ENCODE measurements at places on chromosomes 6 and 20.

GRCh38 chr20:14882846-14883245 is 545.4 kb upstream of the FLRT3 start:
- DNase-seq, result no peak

DNA sequence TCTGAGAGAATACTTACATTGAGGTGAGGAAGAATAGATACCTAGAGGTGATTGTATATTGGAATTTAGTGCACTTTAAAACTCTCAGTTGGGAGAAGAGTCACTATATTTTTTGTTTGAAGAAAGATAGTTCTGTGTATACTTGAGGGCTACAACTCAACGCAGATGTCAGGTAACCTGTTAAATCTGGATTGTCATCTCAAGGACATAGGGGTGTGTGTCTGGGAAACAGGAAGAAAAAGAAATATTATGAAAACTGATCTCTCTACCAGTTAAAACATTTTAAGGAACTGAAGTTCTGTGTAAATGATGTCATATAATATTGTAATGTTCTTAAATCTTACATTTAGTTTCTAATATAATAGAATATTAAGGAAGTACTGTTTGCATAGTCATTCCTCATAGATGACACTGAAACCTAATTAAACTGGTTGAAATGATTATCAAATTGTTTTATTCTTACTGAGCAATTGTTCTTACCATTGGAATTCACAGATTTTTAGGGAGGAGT is 86.2 kb downstream of the SMAP1 start:
- DNase-seq, result no peak

GRCh38 chr6:70221715-70222438 is 81.0 kb downstream of the COL9A1 start:
- no peak for DNase-seq

DNA sequence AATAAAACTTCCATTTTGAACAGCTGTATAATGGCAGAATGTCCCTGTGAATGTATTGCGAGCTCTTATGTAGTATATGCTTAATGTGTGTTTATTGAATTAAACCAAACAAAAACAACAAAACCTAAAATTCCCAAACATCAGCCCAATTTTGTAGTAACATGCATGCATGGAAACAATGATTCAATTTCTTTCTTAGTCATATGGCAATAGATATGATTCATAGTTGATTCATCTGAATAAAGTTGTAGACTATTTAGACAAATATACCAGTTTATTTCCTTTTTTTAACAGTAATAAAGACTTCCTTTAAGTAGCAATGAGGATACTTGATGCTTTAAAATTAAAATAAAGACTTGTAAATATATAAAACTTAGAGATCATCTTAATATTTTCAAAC is 670.6 kb downstream of the CD109 start:
- DNase-seq, result no peak

- no peak for DNase-seq
Measured at GRCh38 chr6:121998631-121999030, 400.8 kb upstream of the HSF2 start.

DNA sequence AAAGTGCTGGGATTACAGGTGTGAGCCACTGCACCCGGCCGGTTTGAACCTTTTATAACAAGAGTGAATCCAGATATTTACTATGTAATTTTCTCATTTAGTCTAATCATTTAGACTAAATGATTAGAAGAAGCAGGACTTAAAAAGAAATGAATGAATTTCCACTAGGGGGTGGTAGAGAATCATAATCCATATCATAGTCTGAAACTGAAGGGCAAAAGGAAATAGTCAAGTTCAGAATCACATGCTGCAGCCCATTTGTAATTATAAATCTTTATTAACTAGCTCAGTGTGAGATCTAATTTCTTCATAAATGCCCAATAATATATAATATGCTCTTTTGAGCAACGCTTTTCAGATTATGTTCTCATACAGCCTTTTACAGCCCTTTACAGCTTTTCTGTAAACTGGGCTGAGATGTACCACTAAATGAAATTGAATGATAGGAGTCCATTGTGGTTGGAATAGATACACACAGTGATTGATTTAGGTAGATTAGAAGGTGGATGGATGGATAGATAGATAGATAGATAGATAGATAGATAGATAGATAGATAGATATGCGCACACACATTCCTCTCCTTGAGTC is 31.8 kb downstream of the PSMB9 start:
- peak; percentile 69 for DNase-seq

DNA sequence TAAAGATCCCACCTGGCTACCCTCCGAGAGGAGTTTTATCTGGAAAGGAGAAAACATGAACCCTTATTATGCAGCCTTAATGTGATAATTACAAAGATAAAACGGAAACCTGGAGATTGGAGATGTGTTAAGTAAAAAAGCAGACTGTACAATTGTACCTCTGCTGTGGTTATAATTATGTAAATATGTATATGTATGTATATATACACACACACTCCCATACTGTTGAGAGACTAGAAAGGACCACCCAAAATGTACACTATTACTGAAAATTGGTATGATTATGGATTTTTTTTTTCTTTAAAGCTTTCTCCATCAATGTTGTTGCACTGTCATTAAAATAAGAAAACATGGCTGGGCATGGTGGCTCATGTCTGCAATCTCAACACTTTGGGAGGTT is 72.1 kb upstream of the BCLAF1 start:
- no peak for DNase-seq

DNA sequence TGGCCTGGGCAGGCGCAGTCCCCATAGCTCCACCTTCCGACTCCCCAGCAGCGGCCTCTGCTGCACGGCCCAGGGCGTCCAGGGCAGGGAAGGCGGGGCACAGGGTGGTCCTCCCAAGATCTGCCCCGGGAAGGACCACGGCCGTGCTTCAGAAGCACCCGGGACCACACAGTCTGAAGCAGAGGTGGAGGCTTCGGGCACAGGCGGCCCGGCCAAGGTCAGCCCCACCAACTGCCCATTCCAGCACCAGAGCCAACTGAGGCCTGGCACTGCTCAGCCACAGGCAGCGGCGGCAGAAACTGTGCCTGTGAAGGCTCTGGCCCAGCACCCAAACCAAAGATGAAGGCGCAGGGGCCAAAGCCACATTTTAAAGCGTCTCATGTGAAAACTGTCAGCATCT is 20.6 kb downstream of the KCNQ2 start:
- DNase-seq, result no peak

DNA sequence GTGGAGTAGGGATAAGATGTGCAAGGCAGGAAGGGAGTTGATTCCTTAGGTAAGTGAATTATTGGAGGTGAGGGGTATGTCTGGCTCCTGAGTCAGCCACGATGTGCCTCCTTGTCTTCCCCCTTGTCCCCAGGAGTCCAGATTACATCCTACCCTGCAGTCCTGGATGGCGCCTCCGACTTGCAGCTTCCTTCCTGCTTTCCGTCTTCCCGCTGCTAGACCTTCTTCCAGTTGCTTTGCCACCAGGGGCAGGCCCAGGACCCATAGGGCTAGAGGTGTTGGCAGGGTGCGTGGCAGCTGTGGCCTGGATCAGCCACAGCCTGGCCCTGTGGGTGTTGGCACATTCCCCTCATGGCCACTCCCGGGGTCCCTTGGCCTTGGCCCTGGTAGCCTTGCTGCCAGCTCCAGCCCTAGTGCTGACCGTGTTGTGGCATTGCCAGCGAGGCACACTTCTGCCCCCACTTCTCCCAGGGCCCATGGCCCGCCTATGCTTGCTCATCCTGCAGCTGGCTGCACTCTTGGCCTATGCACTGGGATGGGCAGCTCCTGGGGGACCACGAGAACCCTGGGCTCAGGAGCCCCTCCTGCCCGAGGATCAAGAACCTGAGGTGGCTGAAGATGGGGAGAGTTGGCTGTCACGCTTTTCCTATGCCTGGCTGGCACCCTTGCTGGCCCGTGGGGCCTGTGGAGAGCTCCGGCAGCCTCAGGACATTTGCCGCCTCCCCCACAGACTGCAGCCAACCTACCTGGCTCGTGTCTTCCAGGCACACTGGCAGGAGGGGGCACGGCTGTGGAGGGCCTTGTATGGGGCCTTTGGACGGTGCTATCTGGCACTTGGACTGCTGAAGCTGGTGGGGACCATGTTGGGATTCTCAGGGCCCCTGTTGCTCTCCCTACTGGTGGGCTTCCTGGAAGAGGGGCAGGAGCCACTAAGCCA is 4.9 kb downstream of the ABCC10 start:
- DNase-seq, result no peak

- peak; percentile 91 for DNase-seq
Measured at GRCh38 chr6:158654498-158654897, 4.6 kb downstream of the SYTL3 start.

- no peak for DNase-seq
Measured at GRCh38 chr6:115706324-115706723, 354.4 kb downstream of the FRK start.

GRCh38 chr20:57108742-57109570 is 157.5 kb downstream of the BMP7 start:
- DNase-seq, result no peak

DNA sequence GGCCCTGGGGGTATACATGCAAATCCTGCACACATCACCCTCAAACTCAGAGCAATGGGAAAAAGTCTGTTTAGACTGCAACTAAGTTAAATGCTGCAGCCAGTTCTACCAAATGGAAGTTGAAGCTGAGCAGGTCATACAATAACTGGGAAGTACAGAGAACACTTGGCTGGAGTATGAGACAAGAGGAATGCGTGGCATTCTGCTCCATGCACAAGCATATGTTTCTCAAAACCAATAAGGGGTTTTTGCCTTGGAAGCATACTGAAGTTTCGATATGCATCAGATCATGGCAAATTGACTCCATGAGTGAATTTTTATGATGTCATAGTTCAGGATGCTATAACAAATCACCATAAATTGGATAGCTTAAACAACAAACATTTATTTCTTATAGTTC is 193.8 kb downstream of the COL12A1 start:
- DNase-seq, result peak; percentile 72

- peak; percentile 9 for DNase-seq
Measured at GRCh38 chr6:46985943-46986342, 56.2 kb downstream of the ADGRF1 start.

GRCh38 chr20:9628589-9628988 is 114.2 kb downstream of the LAMP5 start:
- DNase-seq, result no peak

DNA sequence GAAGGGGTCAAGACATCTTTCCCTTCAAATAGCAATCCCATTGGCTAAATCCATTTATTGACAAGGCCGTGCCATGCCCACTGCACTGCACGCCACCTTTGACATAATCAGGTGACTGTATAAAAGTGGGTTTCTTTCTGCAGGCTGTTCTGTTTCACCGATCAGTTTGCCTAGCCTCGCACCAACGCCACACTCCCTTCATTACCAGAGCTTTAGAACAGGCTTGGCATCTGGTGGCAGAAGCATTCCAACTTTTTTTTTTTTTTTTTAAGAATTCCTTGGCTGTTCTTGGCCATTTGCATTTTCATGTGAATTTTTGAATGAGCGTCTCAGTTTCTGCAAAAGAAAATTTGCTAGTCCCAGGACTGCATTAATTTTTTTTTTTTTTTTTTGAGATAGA is 78.1 kb downstream of the PPP1R3G start:
- no peak for DNase-seq

DNA sequence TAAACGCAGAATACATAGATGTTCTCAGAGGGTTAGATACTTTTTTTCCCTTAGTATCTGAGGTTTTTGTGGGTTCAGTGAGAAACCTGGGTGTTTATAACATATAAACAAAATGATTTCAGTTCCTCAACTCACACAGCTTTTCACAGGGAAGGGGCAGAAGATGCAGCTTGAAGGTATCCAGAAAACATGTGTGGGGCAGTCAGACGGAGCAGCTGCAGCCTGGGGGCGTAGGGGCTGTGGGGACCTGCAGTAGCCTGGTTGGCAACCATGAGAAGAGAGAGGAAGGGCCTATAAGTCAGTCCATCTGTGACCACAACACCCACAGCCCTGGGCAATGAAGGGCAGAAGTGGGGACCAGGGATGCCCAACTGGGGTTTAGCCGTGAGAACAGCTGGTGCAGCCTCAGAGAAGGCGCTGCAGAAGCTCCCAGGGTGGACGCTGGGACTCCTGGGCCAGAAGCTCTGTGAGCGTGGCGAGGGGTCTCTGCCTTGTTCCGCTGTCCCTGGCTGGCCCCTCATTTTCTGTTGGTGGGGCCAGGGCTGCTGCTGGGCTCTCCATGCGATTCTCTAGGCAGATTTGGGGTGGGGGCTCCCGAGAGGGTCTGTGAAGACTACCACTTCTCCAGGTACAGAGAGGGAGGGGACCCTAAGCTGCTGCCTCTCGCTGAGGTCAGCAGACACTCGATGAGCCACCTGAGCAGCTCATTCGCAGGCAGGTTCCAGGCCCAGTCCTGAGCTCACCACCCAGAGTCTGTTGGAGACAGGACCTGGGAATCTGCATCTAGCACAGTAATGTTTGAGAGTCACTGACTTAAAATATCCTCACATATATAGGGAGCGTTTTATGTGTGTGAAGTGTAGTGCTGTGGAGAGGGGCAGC is 181.2 kb downstream of the ZDHHC14 start:
- DNase-seq, result no peak

GRCh38 chr6:157144859-157145568 is 178.3 kb downstream of the TMEM242 start:
- DNase-seq, result no peak

DNA sequence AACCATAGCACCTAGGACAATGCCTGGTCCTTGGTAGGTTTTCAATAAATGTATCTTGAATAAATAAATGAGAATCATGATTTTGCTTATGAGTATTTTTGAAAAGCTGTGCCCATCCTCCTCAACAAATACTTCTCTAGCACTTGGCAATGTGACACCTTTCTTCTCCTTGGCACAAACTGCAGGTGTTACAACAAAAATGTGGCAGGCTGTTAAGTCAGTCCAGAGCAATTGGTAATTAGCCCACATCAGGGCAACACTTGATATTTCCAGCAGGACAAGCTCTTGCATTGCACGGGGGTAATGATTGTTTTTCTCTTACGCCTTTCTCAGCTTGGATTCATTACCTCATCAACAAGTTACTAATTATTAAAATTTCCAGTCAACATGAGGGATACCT is 31.6 kb upstream of the SNX9 start:
- no peak for DNase-seq

- no peak for DNase-seq
Measured at GRCh38 chr6:134309227-134309626, 8.7 kb downstream of the SGK1 start.

- DNase-seq, result peak; percentile 56
Measured at GRCh38 chr6:14026831-14027539, 90.6 kb upstream of the CD83 start.
